Karpas-422 (cell line): ENCODE measurements at places on chromosomes 5 and 9.
A peak's percentile ranks its signal among the peaks of the same experiment; 100 is the strongest.

DNA sequence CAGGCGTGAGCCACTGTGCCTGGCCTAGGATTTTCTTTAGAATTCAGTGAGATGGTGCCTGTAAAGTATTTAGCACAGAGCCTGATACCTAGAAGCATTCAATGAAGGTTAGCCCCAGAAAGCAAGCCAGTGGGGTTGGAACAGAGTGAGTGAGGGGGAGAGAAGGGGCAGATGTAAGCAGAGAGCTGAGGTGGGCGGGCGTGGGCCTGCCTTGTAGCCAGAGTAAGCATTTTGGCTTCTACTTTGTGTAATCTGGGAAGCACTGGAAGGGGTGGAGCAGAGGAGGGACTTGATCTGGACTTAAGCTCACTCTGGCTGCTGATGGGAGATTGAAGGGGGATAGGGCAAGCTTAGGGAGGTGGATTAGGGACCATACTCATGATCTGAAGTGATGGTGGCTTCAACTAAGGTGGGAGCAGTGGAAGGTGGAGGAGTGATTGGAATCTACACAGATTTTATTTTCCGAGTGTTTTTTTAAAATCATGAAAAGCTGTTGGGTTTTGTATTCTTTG is 2.6 kb downstream of the EXOSC2 start:
- no peak for DNase-seq

DNA sequence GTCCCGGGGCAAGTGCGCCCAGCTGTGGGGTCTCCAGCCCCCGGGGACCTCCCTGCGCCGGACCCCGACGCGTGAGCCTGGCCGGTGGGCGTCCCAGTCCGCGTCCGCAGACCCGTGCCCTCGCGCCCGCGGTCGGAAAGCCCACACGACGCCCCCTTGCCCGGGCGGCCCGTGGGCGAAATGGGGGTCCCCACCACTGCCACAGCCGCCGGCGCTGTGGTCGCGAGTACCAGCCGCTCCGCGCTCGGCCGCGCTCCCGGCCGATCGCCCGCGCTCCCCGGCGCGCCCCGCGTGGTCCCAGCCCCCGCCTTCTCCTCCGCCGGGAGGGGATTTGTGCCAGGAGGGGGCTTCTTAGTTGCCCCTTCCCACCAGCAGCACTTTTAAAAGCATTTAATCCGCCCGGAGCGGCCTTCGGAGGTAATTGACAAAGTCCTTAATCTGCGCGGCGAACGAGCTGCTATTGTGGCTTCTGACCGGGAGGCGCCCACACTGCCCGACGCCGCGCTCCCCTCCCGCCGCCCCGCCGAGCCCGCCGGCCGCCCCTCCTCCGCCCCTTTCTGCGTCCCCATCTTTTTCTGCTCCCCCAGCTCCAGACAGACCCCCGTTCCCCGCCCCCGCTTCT is 469 bp upstream of the FIBCD1 start:
- DNase-seq = no peak

DNA sequence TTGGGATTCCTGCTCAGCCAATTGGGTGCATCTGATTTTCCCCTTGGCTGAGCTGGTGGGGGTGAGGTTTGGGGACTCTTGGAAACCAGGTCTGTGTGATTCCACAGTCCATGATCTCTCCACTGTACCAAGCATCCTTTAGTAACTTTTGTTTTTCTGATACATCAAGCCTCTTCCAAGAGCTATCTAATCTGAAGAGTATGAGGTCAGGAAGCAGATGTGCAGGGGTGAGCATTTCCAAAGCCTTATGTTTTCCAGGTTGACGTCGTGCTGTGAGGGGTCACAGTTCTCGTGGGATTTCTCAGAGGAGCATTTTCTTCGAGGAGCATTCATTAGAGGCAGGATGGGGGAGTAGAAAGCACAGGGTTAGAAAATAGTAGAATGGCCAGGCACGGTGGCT is 95.3 kb downstream of the KLF4 start:
- no peak for DNase-seq

GRCh38 chr5:31809050-31809870 is 170.3 kb downstream of the PDZD2 start:
- DNase-seq = peak; percentile 58

DNA sequence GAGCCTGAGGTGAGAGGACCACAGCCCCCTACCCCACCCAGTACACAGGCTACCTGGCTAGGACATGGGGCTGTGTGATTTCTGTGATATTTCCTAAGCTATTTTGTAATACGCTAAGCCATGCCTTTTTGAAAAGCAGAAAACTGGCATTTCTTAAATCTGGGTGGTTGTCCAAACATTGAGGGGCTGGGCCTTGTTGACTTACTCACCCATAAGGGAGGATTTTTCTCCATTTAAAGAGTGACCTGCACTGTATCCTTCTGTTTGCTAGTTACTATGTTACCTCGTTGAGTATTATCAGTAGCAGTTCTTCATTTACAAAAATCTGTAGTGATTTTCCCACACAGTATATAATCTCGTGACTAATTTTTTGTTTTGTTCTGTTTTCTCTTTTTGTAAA is 117.5 kb upstream of the OTULINL start:
- DNase-seq = no peak

- DNase-seq = no peak
Measured at GRCh38 chr5:179201986-179202385, 141.8 kb downstream of the ZNF354C start.

- no peak for DNase-seq
Measured at GRCh38 chr5:121325930-121326329, 525.8 kb upstream of the FTMT start.

DNA sequence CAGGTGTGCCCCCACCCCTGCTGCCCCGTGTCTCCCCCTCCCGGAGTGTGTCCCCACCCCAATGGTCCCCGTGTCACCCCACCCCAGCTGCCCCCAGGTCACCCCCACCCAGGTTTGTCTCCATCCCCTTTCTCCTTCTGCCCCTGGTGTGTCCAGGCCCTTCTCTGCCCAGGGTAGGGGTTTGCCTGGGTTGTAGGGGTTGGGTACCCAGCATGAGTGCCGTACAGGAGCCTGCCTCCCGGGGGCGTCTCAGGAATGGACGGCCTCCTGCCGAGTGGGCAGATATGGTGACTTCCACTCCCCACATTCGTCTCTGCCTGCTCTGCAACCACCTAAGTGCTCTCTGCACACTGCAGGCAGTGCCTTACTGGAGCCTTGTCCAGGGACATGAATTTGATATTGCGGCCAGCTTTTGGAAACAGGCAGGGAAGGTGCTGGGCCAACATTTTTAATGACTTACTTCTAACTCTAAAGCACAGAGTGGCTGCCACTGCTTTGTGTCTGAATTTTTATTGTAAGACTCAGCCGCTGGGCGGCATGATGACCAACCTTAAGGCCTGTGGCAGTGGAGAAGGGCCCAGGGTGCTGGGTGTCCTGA is 6.7 kb downstream of the LRRC14B start:
- DNase-seq = no peak

DNA sequence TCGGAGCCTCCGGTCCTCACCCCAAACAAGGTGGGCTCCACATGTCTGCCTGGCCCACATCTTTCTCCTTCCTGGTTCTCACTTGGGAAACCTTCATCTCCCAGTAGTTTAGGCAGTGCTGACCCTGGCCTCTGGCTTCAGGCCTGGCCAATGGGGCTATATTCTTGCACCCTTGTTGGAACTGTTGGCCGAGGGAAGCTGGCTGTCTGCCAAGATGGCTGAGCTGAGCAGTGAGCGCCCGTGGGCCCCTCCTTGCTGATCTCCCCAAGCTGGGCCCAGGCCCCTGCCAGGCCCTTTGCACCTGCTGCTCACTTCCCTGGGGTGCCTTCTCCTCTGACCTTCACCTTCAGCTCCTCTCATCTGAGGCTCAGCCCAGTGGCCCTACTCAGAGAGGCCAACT is 31.3 kb downstream of the TSPAN17 start:
- DNase-seq = no peak

GRCh38 chr5:141611289-141611688 is 7.5 kb downstream of the DIAPH1 start:
- no peak for DNase-seq

DNA sequence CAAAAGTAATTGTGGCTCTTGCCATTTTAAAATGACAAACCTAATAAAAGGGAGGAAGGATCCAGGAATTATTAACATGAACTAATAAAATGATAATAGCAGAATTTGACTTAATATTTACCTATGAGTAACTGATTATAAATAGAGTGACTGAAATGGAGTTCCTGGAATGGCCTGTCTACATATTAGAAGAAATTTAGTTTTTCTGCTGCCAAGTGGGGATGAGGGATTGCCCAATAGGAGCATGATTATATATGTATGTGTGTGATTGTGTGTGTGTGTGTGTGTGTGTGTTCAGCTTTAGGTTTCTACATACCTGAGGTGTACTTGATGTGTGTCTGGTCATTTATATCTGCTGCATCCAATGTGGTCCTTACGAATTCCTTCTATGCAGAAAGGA is 36.6 kb upstream of the ITGA1 start:
- DNase-seq = no peak

DNA sequence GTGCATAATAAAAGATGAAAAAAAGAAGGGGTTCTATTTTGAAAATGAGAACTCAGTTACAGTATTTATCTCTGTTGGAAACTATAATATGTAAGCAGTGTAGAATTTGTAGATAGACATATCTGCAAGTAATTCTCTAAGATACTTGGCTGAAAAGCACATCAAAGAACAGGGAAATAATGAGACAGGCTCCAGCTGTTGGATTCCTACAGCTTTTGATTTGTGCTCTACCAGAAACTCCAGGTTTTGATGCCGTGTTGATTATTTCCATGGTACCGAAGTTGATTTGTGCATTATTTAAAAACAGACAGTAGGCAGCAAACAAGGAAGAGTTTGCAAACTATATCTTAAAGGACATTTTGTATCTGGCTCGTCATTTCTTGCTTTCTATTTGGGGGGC is 2098.7 kb upstream of the WWC1 start:
- no peak for DNase-seq

DNA sequence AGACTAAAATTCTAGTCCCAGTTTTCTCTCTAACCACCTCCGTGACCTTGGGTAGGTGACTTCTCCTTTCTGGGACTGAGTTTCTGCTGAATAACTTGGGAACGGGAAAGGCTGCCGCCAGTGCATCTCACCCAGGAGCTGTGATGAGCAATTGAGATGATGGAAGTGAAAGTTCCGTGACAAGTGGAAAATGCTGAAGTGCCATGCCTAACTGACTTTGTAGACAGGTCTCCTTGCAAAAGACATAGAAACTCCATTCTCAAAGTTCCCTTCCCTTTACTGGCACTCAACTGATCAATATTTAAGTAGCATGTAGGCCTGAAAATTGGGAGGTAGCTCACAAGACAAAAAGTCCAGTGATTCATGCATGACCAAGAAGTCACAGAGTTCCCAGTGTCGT is 6.3 kb upstream of the ADAM19 start:
- DNase-seq = no peak

GRCh38 chr5:135441350-135441831 is 5.8 kb downstream of the DCANP1 start:
- DNase-seq = no peak

DNA sequence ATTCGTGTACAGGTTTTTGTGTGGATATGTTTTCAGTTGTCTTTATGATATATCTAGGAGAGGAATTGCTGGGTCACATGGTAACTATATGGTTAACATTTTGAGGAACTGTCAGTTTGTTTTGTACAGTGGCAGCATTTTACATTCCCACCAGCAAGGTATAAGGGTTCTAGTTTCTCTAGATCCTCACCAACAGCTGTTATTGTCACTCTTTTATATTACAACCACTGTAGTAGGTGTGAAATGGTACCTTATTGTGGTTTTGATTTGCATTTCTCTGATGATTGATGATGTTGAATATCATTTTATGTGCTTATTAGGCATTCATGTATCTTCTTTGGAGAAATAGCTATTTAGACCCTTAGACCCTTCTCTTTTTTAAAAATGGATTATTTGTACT is 82.9 kb downstream of the CCDC171 start:
- no peak for DNase-seq

DNA sequence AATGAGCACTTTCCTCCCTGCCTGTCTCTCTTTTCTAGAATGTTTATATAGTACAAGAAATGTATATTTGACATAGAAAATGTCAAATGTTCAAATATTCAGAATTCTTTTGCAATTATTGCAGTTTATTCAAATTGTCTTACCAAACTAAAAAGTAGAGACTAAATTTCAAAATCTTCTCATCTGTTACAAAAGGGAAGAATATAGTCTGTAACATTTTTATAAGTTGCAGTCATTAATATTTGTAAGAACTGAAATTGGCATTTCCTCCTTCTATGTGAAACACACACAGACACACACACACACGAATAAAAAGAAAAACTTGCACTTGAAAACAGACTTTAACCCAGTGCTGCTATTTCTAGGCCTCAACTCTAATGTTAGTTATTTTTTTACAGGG is 56.4 kb downstream of the NR3C1 start:
- no peak for DNase-seq

GRCh38 chr5:671459-672328 is 21.5 kb downstream of the TPPP start:
- DNase-seq = peak; percentile 91

- DNase-seq = no peak
Measured at GRCh38 chr9:71826279-71826678, 58.0 kb upstream of the CEMIP2 start.

DNA sequence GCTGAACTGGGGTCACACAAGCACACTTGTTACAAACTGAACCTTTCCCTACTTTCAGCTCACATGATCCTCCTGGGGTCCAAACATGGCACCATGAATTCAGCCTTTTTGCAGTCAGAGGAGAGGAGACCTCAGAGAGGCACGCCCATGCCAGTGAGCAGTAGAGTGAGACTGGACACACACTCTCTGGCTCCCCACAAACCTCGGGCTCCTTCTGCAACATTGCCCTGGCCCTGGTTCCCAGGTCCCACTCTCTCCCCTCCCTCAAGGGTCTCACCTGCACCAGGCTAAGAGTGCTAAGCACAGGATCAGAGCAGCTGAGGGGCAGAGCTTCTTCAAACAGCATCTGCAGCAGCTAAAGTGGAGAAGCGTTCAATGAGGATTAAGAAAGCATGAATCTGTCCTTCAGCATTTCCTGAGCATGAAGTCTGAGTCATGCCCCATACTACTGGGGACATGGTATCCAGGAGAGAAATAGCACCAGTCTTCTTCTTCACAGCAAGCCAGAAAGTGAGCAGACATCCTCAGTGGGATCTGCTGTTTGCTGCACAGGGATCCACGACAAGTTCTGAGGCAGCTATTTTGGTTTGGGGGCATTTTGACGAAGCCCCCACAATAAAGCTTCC is 27.2 kb downstream of the SLC35A4 start:
- DNase-seq = no peak

DNA sequence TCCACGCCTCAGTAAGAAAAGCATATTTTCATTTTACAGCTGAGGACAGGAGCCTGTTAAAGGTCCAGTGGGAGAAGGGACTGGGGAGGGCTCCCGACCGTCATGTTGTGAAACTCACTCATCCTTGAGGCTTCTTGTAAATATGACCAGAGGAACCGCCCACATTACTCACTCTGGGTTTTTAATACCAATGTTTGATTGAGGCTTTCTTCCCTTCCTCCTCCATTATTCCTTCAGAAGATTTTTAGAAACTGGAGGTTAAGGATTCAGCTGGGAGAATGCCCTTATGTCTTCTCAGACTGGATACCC is 61.4 kb upstream of the GLRX start:
- no peak for DNase-seq

- DNase-seq = no peak
Measured at GRCh38 chr5:18397371-18397770, 763.1 kb downstream of the TAF11L14 start.

- DNase-seq = no peak
Measured at GRCh38 chr9:108663422-108663821, 192.4 kb downstream of the ACTL7B start.
